ENCODE measurements at places on chromosomes 1 and 21.
A peak's percentile ranks its signal among the peaks of the same experiment; 100 is the strongest.

GRCh38 chr1:25022361-25023189 lies 92.5 kb upstream of the RUNX3 start:
- peak; percentile 93 for DNase-seq

DNA sequence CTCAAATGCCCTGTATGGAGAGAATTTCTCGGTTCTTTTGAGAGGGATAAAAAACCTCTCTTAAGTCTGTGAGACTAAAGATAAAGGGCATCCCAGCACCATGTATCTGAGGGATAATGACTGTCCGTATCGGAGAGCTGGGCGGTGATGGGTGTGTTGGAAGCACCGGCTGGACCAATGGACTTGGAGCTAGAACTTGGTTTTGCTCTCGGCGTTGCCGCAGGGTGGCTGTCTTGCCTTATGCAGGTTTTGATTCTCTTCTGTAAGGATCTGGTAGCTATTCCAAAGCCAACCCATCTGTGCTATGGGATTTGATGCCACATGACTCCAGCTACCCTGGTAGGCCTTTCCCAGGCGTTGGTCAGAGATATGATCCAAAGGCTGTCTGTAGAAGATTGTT lies 348.8 kb downstream of the KIF26B start:
- DNase-seq, result no peak

- no peak for DNase-seq
Measured at GRCh38 chr1:212814537-212815334, 23.0 kb downstream of the TATDN3 start.

DNA sequence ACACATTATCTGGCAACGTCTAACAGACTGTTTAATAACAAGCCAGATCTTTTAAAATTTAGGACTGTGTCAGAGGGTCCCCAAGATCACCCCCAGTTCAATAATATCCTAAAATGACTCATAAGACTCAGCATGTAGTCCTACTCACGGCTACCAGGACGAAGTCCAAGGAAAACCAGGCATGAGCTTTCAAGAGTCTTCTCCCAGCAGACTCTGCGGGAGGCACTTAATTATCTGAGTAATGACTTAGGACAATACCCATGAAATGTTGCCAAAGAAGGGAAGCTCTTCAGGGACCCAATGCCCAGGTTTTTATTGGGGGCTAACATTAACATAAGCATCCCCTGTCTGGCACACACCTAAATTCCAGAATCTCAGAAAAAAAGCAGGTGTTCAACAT lies 7.0 kb downstream of the HFM1 start:
- no peak for DNase-seq

GRCh38 chr1:38336961-38337360 lies 290.4 kb upstream of the POU3F1 start:
- no peak for DNase-seq

DNA sequence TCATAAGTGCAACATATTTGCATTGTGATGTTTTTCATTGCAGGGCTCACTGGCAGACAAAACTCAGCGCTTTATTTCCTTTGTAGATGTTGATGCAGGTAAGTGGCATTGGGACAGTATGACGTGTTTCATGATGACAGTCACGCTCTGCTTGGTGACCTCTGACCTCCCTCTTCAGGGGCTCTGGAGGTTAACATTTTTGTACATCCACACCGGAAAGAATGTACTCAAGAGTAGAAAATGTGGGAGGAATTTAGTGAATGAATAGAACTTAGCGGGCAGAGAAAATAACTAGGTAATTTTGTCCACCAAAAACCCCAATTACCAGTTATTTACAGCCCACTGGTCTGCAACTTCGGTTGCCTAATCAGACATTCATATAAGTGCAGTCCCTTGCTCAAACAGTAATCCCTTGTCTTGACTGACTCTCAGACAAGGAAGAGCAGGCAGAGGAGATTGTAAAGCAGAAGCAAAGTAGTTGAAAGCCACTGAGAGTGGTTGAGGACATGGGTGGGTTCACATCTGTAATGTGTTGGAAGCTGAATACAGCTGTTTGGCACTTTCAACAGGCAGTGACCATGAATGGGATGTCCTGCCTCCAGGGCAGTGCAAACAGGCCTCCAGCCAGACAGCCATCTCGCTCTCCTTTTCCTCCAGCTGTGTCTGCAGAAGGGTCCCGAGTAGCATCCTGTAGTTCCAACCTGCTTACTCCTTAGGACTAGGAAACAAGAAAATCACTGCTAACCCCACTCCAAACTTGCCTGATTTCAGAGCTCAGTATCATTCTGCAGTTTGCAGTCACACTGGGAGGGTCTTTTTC lies 188.9 kb downstream of the NRIP1 start:
- no peak for DNase-seq

DNA sequence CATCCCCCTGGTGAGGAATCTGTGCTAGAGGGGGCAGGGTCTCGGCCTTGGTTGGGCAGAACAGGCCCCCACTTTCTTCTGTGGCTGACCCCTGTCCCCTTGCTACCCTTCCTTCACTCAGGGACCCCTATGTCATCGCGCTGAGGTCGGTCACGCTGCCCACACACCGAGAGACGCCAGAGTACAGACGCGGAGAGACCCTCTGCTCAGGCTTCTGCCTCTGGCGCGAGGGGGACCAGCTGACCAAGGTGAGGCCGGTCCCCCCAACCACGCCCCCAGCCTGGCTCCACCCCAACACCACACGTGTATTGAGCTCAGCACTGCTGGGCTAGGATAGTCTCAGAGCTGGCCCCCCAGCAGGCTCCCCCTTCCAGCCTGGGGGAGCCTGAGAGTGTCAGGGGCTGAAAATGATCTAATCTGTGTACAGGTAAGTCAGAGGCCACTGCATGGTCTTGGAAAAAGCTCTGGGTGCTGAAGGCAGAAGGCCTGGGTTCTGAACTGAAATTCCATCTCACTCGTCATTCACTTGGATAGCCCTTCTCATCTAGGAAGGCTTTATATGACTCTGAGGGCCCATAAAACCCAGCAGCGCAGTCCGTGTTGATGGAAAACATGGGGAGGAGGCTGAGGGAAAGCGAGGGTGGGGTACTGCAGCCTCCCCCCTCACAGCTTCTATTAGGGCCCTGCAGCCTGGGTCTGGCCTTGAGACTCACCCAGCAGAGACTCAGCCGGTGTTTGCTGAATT lies 15.3 kb downstream of the FAM151A start:
- no peak for DNase-seq

DNA sequence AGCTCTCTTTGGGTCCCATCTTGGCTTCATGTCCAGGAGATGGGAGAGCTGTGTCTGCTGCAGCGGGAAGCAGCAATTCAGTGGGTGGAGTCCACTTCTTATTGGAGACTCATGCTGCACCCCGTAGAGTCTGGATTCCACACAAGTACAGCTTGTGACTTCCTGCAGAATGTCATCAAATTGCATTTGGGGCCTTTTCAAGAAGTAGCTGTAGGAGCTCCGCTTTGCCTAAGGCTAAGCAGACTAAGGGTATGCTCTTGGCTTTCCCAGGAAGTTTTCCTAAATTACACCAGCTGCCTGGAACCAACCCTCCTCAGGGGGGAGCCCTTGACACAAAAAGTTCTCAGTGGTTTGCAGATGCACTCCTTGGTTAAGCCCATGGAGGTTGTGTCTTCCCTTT lies 5.7 kb upstream of the MOB3C start:
- no peak for DNase-seq

- no peak for DNase-seq
Measured at GRCh38 chr1:30173560-30173959, 549.8 kb downstream of the MATN1 start.

GRCh38 chr1:52332411-52332810 lies 33.6 kb downstream of the CC2D1B start:
- DNase-seq, result no peak

GRCh38 chr1:238409191-238409850 lies 518.6 kb upstream of the ZP4 start:
- no peak for DNase-seq

DNA sequence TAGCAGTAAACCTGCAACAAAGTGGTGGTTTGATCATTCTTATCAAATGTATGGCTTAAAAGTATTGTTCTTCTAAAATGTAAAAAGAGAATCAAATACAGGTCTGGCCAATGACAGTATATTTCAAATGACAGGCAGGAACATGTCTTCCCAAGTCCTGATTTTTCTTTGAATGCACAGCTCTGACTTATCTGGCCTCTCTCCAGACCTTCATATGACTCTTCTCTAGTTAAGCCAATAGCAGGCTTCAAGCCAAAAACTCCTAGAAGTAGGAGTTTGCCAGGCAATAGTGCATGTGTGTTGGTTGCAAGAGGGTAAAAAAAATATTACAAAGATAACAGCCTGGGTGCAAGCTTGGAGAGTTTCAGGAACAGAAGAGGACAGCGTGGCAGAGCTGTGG lies 345.5 kb downstream of the SMYD3 start:
- no peak for DNase-seq

GRCh38 chr1:37481289-37482003 lies 7.1 kb downstream of the ZC3H12A start:
- DNase-seq, result peak; percentile 37

- DNase-seq, result no peak
Measured at GRCh38 chr1:45304311-45305081, 22.2 kb upstream of the HPDL start.

GRCh38 chr1:215825056-215825455 lies 258.0 kb downstream of the KCTD3 start:
- no peak for DNase-seq

GRCh38 chr1:19925342-19926070 lies 2.1 kb upstream of the PLA2G2E start:
- DNase-seq, result no peak

GRCh38 chr21:46226146-46226545 lies 2.4 kb downstream of the LSS start:
- DNase-seq, result no peak

DNA sequence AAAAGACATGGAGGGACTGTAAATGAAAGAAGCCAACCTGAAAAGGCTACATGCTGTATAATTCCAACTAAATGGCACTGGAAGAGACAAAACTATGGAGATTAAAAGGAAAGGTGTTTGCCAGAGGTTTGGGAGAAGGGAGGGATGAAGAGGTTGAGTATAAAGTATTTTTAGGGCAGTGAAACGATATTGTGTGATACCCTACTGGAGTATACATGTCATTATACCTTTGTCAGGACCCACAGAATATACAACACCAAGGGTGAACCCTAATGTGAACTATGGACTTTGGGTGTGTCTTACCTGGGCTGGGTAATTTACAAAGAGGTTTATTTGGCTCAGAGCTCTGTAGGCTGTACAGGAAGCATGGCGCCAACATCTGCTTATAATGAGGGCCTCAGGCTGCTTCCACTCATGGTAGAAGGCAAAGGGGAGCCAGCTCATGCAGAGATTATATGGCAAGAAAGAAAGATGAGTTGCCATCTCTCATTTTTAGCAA lies 73.4 kb downstream of the CD2 start:
- DNase-seq, result no peak

- peak; percentile 90 for DNase-seq
Measured at GRCh38 chr1:214439352-214440119, 111.9 kb downstream of the PTPN14 start.

GRCh38 chr21:37575580-37575979 lies 209.0 kb downstream of the DYRK1A start:
- no peak for DNase-seq

DNA sequence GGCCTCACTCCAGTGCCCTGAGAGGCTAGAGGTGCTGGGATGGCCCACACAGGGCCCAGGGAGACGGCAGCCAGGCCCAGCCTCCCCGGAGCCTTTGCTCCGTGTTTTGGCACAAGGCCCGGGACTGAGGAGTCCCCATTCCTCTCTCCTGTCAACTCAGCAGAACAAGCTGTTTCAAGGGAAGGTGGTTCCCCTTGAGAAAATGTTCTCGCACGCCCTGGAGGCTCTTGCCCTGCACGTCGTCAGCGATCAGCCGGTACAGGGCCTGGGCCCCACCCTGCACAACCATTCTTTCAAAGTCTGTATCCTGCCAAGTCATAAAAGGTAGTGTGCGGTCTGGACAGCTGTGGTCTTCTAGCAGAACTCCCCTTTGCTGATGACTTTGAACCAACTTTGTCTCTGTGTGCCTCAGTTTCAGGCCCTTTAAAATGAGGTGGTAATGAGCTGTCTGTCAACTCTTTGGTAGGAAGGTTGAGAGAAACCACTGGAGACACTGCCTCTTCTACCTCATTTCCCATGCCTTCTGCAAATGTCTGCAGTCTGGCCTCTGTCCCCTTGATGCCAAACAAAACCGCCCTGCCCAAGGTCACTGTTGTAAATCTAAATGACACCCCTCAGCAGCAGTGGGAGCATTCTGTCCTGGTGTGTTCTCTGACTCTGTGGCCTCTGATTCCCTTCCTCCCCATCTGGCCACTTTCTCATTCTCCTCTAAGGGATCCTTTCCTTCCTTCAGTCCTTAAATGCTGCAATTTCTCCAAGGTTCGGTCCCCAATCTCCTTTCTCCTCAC lies 138.6 kb upstream of the JUN start:
- DNase-seq, result peak; percentile 30

DNA sequence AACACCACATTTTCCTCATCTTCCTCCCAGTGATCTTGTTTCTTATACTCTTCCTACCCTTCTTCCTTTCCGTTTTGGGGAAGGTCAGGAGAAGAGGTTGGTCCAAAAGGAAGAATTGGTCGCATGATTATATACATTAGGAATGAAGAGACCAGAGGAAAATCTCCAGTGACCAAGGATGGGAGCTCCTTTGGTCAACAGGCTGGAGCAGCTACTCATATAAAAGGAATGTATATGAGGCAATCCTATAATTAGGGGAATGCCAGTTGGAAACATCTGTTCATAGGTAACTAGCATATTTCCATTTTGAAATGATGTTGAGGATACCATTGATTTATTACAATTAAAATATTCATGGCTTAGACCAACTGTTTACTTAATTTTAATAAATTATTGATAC lies 114.5 kb downstream of the LRRC40 start:
- no peak for DNase-seq

DNA sequence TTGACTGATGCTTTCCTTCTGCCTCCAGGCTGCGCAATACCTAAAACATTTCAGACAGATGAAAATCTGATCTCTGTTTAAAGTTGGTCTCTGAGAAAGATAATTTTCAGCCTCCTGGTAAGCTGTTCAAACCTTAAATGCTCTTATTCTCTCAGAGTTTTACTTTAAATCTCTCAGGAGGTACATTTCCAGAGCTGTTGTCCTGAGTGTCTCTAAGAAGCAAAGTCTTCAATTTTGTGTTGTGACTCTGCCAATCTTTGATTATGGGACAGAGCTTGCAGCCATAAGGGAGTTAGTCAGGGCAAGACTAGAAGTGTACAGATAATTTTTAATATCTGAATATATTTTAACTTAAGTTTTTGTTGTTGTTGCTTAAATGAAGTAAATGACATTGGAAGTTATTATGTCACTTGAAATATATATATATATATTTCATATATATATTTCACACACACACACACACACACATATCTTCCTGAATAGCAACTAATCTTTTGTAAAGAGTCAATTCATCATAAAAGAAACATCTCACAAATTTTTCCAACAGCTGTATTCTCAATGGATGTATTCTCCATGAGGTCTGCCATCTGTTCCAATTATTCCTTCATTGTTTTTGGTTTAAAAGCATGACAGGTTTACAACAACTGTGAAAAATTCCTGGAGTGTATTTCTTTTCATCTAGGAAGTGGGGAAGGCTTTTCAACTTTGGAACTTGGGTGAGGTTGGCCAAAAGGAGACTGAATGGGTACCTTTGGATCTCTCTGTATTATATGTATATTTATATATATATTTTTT lies 259.4 kb downstream of the BACH1 start:
- DNase-seq, result no peak
